ENCODE measurements at places on chromosomes 16 and 17.

GRCh38 chr16:83137326-83137781 is 510.6 kb downstream of the CDH13 start:
- no peak for DNase-seq

GRCh38 chr16:1793578-1794220 is at the start of gene IGFALS:
TSS of gene IGFALS (minus strand) at chr16:1793705. CDS start at chr16:1793652, 53 bp downstream.
- no peak for DNase-seq

DNA sequence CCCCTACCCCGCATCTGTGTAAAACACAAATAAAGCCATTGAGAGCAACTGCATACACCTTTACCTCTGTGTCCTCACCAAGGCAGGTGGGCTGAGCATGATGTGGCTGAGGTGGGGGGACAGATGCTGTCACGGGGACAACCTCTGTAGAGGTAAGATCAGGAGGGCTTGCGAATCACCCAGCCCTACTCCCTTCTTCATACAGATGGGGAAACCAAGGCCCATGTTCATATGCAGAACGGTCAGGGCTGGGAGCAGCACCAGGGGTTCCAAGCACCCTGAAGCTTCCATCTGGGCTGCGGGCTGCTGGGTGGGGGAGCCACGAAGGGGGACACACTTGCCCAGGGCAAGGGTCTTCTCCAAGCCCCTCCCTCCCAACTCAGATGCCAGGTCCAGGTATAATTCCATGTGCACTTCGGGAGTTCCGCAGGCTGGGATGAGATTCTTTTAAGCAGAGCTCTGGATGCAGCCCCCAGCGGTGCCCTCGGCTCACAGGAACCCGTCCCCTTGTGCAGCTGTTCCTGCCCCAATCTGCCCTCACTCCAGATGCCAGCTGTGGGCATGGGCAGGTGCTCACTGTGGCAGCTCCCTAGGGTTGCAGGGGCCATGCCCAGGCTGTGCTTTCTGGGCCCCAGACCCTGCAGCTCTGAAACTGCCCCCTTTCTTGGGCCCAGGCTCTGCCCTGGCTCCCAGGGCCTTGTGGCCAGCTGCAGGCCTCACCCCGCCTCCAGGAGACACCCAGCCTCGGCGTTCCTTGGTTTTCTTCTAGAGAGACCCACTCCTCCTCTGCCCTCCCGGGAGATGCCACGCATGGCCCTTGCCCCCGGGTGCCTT is 9.6 kb downstream of the CTRB1 start:
- DNase-seq: no peak

DNA sequence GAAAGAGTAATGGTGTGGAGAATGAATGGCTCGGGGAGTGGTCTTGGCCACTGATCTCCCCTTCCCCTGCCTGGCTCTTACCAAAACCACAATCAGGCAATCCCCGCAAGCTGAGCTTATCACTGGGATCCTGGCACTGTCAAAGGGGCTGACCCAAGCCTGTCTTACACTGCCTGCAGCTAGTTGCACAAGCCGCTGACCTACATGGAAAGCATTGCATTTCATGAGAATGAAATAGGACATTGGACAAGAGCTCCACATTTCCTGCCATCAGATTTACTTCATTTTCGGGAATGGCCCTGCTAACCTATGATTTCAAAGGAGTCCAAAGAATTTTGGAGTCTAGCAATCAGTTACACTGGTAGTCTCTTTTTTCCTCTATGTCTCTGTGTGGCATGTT is 146.4 kb downstream of the PCTP start:
- DNase-seq: no peak

GRCh38 chr16:71867939-71868338 is 16.0 kb downstream of the ZNF821 start:
- DNase-seq: no peak

DNA sequence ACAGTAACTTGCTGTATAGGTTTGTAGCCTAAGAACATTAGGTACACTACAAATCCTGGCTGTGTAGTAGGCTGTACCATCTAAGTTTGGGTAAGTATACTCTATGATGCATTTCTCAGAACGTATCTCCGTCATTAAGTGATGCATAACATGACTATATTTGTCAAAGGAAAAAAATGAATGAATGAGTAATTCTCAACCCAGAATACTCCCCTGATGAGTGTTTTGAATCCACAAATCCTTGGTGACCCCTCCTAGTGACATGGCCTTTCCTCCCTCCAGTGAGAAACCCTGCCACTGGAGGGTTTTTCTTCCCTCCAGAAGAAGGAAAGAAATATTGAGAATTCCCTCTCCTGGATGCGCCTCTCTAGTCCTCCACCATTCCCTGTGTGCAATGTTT is 24.0 kb upstream of the SALL1 start:
- no peak for DNase-seq

DNA sequence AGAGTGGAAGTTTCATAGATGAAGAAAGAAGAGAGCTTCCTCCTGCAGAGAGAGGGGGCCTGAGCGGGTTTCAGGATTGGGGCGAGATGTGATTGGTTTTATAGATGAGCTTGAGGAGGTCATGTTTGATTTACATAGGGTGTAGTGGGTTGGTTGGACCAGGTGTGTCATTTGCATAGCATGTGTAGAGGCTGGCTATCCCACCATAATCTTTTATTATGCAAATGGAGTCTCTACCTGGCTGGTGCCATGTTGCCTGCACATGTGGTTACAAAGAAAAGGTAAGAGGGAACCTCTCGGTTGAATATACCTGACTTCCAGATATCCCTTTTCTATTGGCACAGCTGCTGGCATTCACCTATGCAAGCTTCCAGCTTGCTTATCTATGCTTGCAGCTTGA is 228.1 kb downstream of the BCAS3 start:
- DNase-seq: no peak

DNA sequence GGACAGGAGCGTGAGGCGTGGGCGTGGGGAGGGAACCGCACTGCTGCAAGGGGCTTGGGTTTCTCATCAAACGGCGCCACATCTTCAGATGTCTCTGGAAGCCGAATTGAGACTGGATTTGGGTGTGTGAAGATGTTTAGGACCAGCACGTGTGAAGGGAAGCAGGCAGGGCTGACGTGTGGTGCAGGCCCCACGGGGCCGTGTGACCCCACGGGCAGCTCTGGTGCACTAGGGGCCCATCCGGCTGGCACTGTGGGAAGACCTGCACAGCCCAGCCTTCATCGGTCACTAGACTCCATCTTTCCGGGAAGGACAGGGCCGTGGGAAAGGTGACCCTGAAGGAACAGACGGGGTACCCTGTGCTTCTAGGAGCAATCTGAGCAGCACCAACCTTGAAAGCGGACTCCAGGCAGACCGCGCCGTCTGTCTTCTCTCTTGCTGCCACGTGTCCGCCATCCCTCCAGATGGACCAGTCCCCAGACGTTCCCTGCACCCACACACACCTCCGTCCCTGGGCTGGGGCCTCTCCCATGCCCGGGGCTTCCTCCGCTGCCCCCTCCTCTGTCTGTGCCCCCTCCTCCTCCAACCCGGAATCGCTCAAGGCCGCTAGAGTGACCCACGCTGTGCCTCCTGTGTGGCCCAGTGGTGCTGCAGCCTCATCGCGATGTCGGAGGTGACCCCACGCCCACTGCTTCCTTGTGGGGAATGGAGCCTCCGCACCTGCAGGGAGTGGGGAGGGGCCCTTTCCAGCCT is 23.4 kb upstream of the CBFA2T3 start:
- DNase-seq: no peak
